Hepatocyte (in vitro differentiated cells): ENCODE measurements at places on chromosomes 16 and 17. TPM values are rescaled to one million over a fixed set of nuclear protein-coding genes. Genes with fewer than 3 reads are reported as not detected.

GRCh38 chr16:58814348-58814801, 80.3 kb upstream of the GOT2 start:
- DNase-seq = peak; percentile 78

DNA sequence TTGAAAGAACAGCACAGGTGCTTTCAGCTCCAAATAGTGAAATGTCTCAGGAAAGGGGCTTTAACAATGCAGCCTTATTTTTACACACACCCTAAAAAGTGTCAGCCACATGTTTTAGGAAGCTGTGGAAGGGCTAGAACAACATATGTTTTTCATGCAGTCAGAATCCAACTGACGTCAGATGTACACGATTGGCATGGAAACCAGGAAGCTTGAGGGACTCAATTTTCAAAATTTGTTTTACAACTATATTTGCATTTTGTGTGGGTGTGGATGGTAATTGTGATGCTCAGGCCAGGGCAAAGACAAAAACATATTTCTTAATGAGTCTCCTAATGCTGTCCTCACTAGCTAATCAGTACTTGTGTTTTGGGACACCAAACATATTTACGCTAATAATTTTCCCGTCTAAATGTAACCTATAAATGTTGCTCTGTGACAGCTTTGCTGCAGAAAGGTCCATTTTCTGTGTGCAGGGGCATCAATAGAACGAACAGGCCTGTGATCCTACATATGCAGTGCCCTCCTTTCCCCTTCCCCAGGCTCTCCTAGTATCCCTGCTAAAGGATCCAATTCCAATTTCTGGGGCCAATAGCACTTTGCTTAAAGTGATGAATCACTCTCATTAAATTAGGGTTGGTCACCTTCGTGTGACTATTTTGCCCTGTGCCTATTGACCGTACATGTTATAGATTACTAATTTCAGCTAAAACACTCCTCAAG, 434.0 kb upstream of the CDH5 start:
- no peak for DNase-seq

GRCh38 chr17:59712862-59713261, 5.4 kb downstream of the VMP1 start:
- DNase-seq = no peak

GRCh38 chr16:4428500-4428899, 2.8 kb downstream of the DNAJA3 start:
- DNase-seq = no peak

GRCh38 chr16:51682905-51683304, 531.8 kb upstream of the SALL1 start:
- DNase-seq = no peak

- DNase-seq = peak; percentile 81
Observed at GRCh38 chr17:59513934-59514841, 51.2 kb upstream of the DHX40 start.

- no peak for DNase-seq
Observed at GRCh38 chr16:47096297-47096696, 47.4 kb downstream of the NETO2 start.

DNA sequence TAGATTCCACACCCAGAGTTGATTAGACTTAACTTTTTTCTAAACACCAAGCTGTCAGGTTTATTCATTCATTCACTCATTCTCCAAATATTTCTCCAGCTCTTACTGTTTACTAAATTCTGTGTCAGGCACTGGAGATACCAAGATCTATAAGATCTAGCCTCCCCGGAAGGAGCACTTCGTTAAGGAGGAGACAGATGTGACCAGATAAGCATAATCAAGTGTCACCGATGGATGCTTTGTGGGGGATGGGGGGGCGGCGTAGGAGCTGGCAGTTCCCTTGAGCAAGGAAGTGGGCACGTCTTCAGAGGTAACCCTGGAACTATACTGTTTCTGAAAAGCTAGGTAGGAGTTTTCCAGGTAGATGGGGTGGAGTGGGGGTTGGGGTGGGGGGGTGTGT, 3.8 kb upstream of the RPL26 start:
- DNase-seq = no peak

KRT33A gene
- total RNA-seq = not detected in 2 replicates

TAC4 gene
- not detected in 2 replicates for total RNA-seq

KRTAP1-1 gene
- total RNA-seq = not detected in 2 replicates

WNT9B gene
- total RNA-seq = 2.6 and 3.0 TPM in 2 replicates
